ENCODE measurements at places on chromosomes 3 and 15.

- no peak for DNase-seq
Measured at GRCh38 chr3:197253238-197253947, 45.0 kb downstream of the DLG1 start.

DNA sequence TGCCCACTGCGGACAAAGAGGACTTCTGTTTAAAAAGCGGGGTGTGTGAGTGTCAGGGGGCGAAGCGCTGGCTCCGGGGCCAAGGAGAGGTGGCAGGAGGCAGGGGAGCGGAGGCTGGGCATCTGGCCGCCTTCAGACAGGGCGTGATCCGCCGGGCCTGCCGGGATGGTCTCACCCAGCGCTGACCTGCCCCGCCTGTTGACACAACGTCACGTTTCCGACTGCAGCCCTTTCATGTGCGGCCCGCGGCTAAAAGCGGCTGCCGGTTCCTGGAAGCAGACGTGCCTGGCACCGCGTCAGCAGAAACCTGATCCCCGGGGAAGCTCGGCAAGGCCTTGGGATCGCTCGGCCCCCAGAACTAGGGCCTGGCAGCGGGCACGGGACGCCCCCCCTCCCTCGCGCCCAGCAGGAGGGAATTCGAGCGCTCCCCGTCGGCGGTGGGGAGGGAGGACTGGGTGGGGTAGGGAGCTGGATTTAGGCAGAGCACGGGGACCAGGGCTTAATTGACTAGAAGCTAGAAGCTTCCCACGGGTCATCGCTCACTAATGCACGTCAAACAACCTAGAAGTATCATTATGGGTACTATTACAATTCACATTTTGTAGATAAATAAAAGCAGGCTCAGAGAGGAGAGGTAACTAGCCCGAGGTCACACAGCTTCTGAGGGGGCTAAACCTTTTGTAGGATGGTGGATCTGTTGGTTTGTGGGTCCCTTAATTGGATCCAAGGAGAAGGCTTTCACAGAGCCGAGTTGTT is 7.7 kb downstream of the BHLHE40 start:
- peak; percentile 74 for DNase-seq

DNA sequence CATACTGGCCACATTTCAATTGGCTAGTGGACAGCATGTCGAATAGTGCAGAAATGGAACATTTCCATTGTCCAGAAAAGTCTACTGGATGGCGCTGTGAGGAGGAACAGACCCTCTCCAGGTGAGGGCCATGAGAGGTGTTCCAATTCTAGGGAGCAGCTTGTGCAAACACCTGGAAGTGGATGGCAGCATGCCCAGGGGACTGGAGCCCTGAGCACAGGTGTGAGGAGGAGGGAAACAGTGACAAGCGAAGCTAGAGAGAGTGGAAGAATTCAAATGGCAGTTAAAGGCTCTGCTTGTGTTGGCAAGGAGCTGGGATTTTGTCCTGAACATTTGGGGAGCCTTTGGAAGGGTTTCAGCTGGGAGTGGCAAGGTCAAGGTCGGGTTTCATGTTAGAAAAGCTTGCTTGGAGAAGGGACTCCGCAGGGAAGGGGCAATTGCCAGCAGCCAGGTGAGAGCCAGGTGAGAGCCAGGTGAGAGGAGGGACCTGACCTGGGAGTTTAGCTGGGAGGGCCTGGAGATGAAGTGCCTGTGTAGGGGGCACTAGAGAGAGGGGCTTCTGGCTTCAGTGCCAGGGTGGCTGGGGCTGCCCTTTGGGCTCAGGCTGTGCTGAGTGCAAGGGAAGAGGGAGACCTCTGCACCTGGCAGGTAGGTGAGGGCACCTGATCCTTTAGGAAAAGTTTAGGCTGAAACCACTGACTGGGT is 93.8 kb downstream of the LINGO1 start:
- no peak for DNase-seq

GRCh38 chr3:52041118-52041731 is 15.1 kb downstream of the DUSP7 start:
- DNase-seq = peak; percentile 66

DNA sequence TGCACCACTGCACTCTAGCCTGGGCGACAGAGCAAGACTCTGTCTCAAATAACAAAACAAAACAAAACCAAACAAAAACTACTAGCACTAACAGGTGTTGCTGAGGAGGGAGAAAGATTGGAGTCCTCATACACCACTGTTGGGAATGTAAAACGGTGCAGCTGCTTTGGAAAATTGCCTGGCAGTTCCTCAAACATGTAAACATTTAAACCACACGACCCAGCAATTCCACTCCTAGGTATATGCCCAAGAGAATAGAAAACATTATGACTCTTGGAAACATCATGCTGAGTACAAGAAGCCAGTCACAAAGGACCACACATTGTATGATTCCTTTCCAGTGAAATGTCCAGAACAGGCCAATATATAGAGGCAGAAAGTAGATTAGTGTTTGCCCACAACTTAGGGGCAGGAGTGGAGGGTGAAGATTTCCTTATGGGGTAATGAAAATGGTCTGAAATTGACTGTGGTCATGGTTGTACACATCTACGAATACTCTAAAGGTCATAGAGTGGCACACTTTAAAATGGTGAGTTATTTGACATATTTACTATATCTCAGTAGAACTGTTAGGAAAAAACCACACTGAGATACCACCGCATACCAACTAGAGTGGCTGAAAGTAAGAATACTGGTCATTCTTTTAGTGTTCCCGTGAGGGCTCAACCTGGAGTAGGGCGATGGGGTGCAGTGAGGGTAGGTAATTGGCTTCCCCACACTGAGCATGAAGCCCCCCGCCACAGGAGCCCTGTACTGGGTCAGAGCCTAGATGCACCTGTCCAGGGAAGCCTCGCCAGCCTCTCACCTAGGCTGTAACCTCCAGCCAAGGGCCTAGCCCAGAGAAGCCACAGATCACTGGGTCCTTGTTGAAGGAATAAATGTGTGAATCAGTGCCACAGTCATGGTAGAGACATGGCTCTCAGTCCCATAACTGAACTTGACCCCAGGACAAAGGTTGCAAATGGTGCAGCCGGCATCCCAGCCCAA is 131.1 kb downstream of the NUP210 start:
- DNase-seq = no peak

DNA sequence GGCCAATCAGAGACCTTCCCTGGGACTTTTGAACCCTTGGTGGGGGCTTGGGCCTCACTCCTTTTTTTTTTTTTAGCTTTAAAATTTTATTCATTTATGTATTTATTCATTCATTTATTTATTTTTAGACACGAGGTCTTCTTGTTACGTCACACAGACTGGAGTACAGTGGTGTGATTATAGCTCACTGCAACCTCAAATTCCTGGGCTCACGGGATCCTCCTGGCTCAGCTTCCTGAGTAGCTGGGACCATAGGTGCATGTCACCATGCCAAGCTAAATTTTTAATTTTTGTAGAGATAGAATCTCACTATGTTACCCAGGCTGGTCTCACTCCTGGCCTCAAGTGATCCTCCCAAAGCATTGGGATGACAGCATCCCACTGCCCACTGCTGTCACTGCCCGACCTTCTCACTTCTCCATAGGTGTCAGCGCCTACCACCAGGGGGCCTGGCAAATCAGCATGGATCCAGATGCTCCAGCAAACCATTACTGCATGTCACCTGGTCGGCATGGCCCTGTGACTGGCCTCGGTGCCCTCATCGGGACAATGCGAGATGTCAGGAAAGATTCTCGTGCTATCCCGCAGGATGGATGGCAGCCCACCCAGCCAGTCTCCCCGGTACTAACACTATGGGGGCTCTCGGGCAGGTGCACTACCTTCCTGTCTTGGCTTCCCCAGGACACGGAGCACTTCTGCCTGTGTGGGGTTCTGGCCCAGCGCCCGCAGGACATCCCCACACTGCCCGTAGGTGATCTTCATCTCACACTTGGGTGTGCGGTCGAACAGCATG is 3.0 kb downstream of the MYL3 start:
- DNase-seq = no peak

- DNase-seq = no peak
Measured at GRCh38 chr3:190545191-190545590, 31.3 kb downstream of the IL1RAP start.

GRCh38 chr3:176296066-176296597 is 901.1 kb downstream of the TBL1XR1 start:
- no peak for DNase-seq

DNA sequence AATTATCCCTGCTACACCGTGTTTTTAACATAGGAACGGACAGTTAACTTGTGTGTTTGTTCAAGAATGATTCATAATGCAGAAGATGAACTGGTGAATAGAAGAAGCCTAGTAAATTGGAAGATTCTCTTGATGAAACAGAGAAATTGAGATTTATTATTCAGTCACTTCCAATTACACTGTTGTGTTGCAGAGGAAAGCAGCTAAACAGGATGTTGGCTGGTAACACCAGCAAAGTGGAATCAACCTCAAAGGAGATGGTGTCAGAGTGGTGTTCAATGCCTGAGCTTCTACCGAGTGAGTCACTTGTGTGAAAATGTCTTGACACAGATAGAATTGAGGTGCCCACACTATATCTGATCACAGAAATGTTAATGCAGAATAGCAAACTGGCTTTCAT is 399.6 kb downstream of the LPP start:
- DNase-seq = no peak

GRCh38 chr3:31472479-31473390 is 60.0 kb upstream of the STT3B start:
- DNase-seq = no peak

DNA sequence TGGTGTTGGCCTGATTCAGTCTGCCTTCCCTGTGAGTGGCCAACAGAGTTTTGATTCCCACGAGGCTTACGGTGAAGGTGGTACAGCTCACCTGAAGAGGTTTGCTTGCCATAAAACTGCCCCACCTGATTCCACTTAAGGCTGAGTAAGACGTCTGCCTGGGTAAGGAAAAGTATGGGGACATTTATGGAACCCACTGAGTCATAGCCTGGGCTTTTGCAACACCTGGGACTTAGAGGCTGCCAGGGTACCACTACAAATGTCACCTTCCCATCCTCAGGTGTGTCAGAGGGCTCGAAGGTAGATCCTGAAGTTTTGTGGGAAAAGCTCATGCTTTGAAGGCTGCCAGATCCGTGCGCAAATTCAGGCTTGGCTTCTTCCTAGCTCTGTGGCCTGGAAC is 56.9 kb upstream of the SLCO2A1 start:
- no peak for DNase-seq

DNA sequence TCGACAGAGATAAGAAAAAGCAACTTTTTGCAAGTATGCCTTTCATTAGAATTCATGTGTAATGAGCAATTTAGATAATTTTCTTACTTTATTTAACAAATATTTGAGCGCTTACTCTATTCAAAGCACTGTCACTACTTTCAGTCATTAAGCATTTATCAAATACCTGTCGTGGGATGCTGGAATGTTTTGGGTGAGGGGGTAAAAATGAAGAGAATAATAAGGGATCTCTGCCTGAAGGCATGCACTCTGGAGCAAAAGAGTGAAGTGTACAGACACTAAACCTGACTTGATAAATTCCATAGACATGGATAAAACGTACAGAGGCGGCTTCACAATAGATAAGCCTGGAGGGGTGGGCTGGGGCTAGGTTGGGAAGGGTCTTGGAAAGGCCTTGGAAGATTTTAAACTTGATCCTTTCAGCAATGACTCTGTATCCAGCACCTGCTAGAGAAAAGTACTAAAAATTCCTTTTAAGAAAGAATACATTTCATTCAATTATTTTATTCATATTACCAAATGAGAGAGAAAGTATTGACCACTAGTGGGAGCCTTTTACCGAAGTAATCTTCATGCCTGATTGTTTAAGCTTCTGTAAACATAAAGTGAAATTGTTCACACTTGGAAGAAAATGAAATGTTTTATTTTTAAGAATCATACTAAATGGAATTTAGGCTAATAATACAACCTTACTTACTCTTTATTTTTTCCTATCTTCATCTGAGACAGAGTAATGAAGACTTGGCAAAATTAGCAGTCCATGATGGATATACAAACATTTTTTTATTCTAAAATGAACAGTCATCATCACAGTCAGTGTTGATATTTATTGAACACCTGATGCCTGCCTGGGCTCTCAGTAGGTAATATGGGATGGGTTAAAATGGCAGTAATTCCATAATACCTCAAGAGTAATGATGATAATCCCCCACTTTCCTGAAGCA is 113.2 kb downstream of the PPP2R3A start:
- peak; percentile 5 for DNase-seq

GRCh38 chr3:10228248-10228950 is 19.9 kb upstream of the TATDN2 start:
- no peak for DNase-seq

DNA sequence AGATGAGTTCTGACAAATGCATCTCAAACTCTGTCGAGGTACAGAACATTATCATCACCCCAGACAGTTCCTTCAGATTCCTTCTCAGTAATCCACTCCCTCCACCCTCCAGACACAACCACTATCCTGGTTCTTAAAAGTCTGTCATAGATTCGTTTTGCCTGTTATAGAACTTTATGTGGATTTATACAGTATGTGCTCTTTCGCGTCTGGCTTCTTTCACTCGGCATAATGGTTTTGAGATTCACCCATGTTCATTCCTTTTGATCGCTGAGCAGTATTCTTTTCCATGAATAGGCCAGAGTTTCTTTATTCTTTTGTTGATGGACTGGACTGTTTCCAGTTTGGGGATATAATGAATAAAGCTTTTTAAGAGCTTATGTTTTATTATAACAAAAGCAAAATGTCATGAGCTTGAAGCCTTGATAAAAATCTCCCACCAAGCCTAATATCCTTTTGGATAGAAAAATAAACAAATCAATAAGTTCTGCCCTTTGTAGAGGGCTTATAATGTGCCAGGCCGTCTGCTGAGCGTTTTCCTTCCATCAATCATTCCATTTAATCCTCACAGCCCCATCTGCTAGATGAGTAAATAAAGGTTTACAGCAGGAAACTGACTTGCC is 21.3 kb upstream of the RFTN1 start:
- no peak for DNase-seq

- DNase-seq = peak; percentile 8
Measured at GRCh38 chr3:152961323-152961722, 126.4 kb downstream of the P2RY1 start.

GRCh38 chr3:84299329-84299728 is 659.5 kb upstream of the CADM2 start:
- no peak for DNase-seq

- DNase-seq = no peak
Measured at GRCh38 chr3:126488185-126488584, 12.5 kb upstream of the ZXDC start.

DNA sequence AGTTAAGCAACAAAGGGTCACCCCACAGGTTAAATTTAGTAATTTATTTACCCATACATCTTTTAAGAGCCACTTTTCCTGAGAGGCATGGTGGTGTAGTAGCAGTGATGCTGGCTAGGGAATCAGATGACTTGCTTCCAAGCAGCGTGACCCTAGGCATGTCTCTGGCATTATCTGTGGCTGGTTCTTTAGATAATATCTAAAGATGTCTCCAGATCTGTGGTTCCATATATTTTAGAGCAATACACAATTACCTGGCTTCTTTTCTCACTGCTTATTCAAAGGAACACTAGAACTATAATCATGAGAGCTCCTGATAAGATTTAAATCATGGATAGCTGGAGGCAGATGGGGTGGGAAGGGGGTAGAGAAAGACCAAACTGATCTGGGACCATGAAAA is 21.1 kb upstream of the MEIS2 start:
- DNase-seq = no peak

DNA sequence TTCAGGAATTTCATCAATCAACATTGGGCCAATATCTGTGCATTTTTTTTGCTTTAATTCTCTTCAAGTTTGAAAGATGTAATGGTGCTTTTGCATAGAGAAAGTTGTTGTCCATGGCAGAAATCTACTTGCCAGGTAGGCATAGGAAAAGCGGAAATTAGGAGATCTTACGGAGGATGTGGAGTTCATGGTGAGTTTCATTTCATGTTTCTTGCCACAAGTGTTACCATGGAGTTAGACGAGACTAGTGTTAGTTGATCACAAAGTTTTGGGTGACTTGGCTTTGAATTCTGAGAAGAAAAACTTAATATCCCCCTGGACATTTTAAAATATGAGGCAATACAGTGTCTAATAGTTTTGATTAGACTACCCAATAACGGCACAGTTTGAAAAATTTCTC is 1.0 kb upstream of the P2RY13 start:
- DNase-seq = no peak

Measured in frontal cortex (tissue), 4 donors.